ENCODE measurements at places on chromosomes 11 and 22.

DNA sequence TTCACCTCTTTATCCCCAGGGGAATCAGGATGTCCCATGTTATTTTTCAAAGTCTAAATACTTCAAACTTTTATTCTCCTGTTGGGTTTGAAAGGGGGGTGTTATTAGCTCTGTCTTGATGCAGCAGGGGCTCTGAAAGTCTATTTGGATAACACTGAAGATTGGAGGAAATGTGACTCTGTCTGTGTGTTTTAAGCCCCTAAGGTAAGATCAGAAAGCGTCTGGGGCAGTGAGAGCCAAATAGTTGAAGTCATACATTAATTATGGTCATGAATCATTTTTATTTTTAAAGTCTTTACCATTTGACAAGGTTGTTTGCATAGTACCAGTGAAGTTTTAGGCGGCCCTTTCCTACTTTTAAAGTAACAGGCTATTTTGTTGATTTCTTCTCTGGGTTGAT is 139.0 kb downstream of the UVRAG start:
- DNase-seq: no peak

- no peak for DNase-seq
These were observed 169.1 kb downstream of the MAML2 start for GRCh38 chr11:96173906-96174305.

GRCh38 chr11:34027516-34028408 is 23.8 kb upstream of the CAPRIN1 start:
- DNase-seq: no peak

DNA sequence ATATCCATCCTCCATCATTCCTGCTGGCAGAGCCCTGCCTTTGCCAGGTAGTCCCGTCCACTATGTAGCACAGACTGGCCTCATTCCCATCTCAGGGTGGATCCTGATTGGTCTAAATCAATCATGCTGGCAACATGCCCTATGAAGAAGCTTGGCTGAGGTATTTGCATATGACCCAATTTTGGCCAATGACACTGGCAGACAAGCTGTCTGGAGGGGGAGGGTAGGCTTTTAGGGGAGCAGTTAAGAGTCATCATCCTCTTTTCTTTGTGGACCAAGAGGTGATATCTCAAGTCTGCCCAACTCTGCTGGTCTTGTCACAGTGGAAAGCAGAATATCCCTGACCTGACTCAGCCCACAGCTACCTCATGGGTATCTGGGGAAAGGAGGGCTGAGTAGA is 5.1 kb downstream of the CCDC89 start:
- DNase-seq: no peak

- DNase-seq: no peak
These were observed 52.4 kb downstream of the CELSR1 start for GRCh38 chr22:46484861-46485595.

GRCh38 chr22:20494978-20495860 is at the start of gene KLHL22:
TSS of gene KLHL22 (minus strand) at chr22:20495795. CDS start at chr22:20489211, 6,584 bp downstream.
- DNase-seq: no peak

GRCh38 chr22:46175631-46176030 is 25.3 kb downstream of the PPARA start:
- no peak for DNase-seq

- no peak for DNase-seq
These were observed 105.0 kb downstream of the DBX1 start for GRCh38 chr11:20055312-20055711.

- DNase-seq: no peak
These were observed 255.5 kb upstream of the SESN3 start for GRCh38 chr11:95486466-95486865.

GRCh38 chr11:93613231-93613831 is 48.2 kb upstream of the CEP295 start:
- no peak for DNase-seq

GRCh38 chr11:24748261-24748660 is 251.4 kb downstream of the LUZP2 start:
- DNase-seq: no peak

GRCh38 chr22:17198170-17199002 is 20.8 kb downstream of the ADA2 start:
- DNase-seq: no peak

- DNase-seq: no peak
These were observed 6.0 kb downstream of the PARVG start for GRCh38 chr22:44186737-44187136.
